ENCODE measurements at places on chromosomes 12 and 14.
A peak's percentile ranks its signal among the peaks of the same experiment; 100 is the strongest.

GRCh38 chr14:86780876-86781510, 1212.0 kb downstream of the GALC start:
- no peaks in the 10 kb centered on the region for H3K27me3 ChIP-seq
- no peaks in the 10 kb centered on the region for H3K36me3 ChIP-seq
- no peak overlapping the region for H3K4me3 ChIP-seq
- no peak overlapping the region for H3K27ac ChIP-seq
- no peak for DNase-seq

DNA sequence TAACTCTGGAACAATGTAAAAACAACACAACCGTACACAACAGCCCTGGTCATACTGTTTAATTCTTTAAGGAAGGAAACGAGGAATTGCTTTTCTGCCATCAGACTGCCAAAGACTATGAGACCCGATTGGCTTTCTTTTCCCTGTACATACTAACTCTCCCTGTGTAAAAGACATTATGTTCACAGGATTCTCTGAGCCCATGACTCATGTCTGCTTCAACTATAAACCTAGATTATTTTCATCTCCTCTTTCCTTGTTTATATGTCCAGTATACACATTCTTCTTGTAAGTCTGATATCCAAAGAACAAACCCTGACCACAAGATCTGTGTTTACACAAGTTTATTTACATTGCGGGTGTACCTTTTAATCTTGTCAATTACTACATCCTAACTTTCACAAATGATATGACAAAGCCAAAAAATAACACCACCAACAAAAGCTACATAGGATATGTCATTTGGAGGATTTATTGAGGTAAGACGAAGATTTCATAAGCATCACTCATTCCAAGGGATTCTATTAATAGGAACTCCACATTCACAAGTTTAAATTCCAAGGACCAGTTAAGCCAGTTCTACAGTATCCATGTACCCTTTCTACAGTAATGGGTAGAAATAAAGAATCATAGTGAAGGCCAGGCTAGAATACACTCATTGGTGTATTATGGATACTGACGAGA, 67.3 kb downstream of the STXBP6 start:
- H3K27ac ChIP-seq = peak overlapping the region; percentile 61
- H3K36me3 ChIP-seq = no peaks in the 10 kb centered on the region
- DNase-seq = no peak
- no peaks in the 10 kb centered on the region for H3K27me3 ChIP-seq
- peaks cover 61% of the 10 kb centered on the region for H3K4me1 ChIP-seq

DNA sequence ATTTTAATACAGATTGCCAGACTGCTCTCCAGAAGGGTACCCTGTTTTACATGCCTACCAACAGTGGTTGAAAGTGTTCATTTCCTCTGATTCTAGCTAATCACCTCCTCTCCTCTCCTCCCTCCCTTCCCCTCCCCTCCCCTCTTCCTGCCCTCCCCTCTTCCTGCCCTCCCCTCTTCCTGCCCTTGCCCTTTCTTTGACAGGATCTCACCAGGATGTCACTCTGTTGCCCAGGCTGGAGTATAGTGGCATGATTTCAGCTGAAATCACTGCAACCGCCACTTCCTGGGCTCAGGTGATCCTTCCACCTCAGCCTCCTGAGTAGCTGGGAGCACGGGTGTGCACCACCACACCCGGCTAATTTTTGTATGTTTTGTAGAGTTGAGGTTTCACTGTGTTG, 24.7 kb downstream of the APAF1 start:
- no peak for DNase-seq
- no peak overlapping the region for H3K4me3 ChIP-seq
- H3K4me1 ChIP-seq = peaks cover 19% of the 10 kb centered on the region
- H3K27ac ChIP-seq = no peak overlapping the region
- no peaks in the 10 kb centered on the region for H3K27me3 ChIP-seq

DNA sequence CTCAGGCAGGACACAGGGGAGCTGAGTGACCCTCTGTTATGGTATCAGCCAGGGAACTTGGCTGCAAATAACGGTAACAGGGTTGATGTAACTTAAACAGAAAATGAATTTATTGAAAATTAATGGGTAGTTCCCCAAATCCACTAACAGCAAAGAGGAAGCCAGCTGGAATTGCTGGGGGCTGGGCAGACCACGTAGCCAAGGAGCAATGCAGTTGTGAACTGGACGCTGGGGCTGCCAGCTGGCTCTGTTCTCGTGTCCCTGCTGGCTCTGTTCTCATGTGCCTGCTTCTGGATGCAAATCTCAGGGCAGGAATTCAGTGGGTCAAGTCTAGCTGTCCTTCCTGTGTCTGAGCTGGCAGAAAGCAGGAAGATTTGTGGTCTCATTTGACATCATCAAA, 1383.3 kb upstream of the TMEM132C start:
- no peaks in the 10 kb centered on the region for H3K27me3 ChIP-seq
- no peak overlapping the region for H3K4me3 ChIP-seq
- H3K4me1 ChIP-seq = no peaks in the 10 kb centered on the region
- H3K27ac ChIP-seq = no peak overlapping the region

DNA sequence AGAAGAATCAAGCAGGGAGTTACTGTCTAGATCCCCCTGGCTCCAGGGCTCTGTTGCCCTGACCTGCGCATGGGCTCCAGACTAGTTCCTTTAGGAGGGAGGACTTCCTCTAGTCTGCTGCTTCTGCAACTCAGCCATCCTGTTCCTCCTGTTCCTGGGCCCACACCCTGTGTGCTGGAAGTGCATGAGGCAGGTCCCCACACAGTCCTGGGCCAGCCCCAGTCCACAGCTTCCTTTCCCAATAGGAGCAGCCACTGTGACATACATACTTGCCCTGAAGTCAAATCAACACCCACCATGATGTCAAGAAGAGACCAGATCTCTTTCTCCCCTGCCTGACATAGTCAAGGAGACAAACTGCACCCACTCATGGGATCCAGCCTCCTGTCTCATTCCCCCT, 1.3 kb downstream of the SDR9C7 start:
- H3K4me3 ChIP-seq = no peak overlapping the region
- no peaks in the 10 kb centered on the region for H3K27me3 ChIP-seq
- no peaks in the 10 kb centered on the region for H3K4me1 ChIP-seq
- H3K36me3 ChIP-seq = no peaks in the 10 kb centered on the region
- DNase-seq = no peak
- no peak overlapping the region for H3K27ac ChIP-seq

DNA sequence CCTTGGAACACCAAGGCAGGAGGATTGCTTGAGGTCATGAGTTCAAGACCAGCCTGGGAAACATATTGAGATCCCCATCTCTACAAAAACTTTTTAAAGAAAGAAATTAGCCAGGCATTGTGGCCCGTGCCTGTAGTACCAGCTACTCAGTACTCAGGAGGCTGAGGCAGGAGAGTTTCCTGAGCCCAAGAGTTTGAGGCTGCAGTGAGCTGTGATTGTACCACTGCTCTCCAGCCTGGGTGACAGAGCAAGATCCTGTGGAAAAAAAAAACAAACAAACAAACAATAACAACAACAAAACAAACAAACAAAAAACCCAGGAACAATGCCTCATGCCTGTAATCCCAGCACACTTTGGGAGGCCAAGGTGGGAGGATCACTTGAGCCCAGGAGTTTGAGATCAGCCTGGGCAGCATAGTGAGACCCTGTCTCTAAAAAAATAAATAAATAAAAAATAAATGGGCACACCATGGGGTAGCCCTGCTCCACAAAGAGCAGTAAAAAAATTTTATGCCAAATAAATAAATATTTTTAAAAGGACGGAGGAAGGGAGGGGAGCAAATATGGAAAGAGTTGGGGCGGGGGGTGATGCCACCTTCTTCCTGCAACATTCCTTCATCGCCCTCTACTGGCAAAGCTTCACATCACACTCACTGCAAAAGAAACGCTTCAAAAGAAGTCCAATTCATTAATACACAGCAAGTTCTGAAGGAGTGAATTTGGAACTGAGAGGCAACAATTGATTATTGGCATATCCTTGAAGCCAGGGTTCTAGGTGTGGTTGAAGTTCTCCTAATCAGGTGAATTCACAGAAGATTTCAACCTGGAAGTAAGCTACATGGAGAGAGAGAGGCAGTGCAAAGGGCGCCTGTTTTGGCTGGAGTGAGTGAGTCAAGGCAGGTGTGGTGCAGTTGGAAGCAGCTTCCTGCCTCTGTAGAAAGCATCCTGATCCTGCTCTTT, 8.8 kb upstream of the GNPTAB start:
- H3K27ac ChIP-seq = no peak overlapping the region
- peak; percentile 72 for DNase-seq
- no peaks in the 10 kb centered on the region for H3K4me1 ChIP-seq
- H3K4me3 ChIP-seq = no peak overlapping the region

DNA sequence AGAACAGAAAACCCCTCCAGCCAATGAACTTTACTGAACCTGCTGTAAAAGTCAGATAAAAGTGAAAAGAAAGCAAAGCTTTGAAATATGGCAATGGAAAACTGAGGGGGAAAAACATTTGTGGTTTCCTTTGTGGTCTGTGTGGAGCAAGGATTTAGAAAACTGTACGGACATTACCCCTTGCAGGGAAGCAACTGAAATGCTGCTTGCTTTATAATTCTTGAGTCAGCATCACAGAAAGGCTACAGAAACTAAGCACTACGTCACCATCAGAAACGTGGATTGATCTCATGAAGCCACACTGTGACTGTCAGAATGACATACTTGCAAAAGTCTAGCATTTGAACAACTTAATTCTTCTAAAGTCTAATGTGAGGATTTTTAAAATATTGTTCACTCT, 2.4 kb upstream of the KCNC2 start:
- no peaks in the 10 kb centered on the region for H3K4me1 ChIP-seq
- H3K27me3 ChIP-seq = no peaks in the 10 kb centered on the region
- H3K27ac ChIP-seq = no peak overlapping the region
- no peak for DNase-seq
